ENCODE measurements at places on chromosomes 7 and 10.

DNA sequence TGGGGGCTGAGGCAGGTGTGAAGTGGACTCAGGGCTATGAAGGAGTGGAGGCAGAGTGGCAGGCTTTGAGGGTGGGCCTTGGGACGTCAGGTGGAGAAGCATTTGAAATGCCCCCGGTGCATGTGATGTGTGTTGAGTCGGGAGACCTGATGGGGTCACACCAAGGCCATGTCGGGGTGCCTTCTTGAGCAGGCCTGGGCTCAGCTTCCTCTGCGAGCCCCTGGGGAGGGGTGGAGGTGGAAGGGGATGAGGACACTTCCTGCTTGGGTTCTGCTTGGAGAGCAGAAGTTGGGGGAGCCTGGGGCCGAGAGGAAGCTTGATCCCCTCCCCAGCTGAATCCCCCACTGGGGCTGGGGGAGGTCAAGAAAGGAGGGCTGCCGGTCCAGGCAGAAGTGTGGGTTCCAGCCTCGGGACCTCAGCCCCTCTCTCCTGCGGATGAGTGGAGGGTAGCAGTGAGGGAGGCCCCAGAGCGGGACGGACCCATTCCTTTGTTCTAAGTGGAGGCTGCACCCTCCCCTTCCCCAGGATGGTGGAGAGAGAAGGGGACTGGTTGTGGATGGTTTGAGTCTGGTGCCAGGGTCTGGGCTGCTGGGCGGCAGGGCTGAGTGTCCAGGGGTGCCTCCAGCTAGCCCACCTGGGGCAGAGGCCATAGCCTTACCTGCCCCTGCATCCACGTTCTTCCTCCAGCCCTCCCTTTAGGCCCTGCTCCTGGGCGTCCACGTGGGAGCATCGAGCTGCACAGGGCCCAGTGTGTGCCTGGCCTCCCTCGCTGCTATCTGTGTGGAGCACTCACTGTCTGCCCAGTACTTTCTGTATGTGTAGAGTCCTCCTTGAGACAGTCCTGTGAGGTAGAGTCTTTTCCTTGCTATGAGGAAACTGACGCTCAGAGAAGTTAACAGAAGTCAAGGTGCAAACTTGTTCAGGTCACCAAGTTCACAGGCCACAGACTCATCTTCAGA, 36.7 kb downstream of the PRF1 start:
- no peak for DNase-seq

- no peak for DNase-seq
These were observed 26.5 kb downstream of the PDE1C start for GRCh38 chr7:32043688-32044087.

- no peak for DNase-seq
These were observed 75.9 kb downstream of the HIBADH start for GRCh38 chr7:27586825-27587224.

GRCh38 chr7:102914585-102914984, 1.8 kb downstream of the LRRC17 start:
- DNase-seq: no peak

GRCh38 chr7:136956671-136957070, 88.2 kb downstream of the CHRM2 start:
- DNase-seq: no peak

DNA sequence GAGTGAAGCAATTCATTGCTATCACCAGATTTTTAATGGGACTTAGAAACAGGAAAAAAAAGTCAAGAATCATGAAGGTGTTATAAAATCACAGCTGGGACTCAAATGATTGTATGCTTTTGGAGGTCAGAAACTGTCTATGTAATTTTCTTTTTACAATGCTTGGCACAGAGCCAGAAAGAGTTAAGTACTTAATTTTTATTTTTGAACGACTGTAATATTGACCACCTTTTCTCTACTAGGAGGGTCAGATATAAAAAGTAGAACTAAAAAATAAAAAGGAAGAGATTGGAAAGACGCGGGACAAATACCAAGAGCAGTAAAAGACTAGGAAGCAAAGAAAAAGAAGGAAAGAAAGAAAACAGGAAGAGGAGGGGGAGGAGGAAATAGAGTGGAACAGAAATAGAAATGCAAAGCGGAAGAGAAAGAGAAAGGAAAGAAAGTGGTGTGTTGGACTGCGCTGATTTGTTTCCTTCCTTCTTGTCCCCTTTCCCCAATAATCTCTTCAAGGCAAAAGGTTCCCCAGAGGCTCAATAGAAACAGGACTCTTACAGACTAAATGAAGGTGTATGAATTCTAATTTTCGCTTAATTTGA, 23.2 kb upstream of the C1GALT1 start:
- no peak for DNase-seq

DNA sequence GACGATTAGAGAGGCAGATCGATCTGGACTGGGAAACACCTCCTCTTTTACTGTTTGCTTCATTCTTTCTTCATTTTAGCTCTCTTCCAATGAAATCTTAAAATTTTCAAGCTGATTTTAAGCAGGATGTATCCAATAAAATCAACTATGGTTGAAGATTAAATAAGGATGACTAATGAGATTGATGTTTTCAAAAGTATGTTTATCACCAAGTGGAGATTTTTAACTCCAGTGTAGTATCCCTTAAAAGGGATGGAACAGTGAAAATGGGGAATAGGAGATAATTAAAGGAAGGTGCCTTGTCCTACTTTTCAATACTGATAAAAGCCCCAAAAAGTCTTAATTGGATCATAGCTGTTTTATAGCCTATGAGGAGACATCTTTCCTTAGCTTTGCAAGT, 11.6 kb upstream of the LIPF start:
- DNase-seq: no peak

- DNase-seq: no peak
These were observed 2.1 kb upstream of the BNIP3 start for GRCh38 chr10:131983780-131984179.

GRCh38 chr7:117017017-117017451, 63.7 kb downstream of the ST7 start:
- no peak for DNase-seq

DNA sequence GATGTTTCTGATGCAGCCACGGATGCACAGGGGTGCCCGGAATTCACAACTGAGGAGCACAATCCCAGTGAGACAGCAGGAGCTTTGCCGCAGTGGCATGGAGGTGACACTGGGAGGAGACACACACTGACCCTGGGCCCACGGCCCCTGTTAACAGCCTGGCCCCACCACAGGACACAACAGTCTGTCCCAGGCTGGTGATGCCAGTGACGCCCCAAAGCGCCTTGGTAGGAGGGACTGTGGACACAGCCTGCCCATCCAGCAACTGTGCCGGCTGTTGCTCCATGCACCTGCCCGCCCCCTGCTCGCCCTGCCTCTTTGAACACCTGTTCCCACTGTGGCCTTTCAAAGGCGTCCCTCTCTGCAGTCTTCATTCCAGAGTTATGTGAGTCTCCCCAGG, 49.8 kb downstream of the KLF6 start:
- DNase-seq: no peak

- DNase-seq: peak; percentile 16
These were observed 149.2 kb downstream of the PRKAG2 start for GRCh38 chr7:151727579-151728285.

GRCh38 chr10:64368298-64368697, 847.1 kb downstream of the REEP3 start:
- DNase-seq: no peak

- no peak for DNase-seq
These were observed 478.2 kb upstream of the LRRN3 start for GRCh38 chr7:110612680-110613079.

DNA sequence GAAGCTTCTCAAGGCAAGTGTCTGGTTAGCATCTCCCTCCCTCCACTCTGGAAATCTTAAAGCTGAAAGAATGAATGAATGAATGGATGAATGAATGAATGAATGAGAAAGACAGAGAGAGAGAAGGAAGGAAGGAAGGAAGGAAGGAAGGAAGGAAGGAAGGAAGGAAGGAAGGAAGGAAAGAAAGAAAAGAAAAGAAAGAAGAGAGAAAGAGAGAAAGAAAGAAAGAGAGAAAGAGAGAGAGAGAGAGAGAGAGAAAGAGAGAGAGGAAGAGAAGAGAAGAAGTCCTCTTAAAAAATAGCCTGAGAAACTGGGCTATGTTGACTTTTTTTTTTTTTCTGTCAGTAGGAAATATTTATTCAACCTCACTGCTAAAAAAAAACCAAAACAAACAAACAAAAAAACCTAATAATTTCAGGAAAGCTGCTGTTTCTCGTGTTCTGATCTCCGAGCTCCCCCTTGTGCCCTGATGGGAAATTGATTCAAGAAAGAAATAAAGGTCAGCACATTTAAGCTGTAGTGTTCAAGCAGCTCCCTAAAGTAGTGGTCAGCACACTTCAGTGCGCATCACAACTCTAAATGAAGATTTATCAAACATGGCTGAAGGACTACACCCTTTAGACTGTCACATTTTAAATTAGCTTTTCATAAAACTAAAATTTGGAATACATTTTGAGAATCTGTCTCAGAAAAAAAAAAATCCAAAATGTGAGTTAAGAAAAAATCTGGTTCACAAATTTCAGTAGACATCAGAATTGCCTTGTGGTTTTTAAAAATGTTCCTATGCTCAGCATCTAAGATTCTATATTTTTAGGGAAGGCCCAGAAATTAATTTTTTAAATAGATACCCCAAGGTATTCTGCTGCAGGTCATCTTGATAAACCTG, 154.3 kb downstream of the ELAPOR2 start:
- DNase-seq: no peak

DNA sequence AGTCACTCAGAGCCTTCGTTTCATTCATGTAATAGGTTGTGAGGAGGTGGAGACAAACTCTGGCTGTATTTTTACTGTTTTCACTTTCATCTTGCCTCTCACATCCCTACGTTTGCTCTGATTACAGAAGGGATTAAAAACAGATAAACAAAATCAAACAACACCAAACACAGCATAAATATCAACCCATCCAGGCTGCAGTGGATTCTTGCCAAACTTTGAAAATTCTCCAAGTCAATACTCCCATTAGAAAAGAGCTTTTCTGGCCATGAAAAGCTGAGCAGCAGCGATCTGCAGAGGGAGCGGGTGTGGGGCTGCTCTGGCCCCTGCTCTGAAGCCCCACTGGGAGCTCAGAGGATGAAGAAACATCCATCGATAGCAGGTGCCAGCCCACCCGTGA, 283.2 kb downstream of the WDR37 start:
- DNase-seq: no peak

DNA sequence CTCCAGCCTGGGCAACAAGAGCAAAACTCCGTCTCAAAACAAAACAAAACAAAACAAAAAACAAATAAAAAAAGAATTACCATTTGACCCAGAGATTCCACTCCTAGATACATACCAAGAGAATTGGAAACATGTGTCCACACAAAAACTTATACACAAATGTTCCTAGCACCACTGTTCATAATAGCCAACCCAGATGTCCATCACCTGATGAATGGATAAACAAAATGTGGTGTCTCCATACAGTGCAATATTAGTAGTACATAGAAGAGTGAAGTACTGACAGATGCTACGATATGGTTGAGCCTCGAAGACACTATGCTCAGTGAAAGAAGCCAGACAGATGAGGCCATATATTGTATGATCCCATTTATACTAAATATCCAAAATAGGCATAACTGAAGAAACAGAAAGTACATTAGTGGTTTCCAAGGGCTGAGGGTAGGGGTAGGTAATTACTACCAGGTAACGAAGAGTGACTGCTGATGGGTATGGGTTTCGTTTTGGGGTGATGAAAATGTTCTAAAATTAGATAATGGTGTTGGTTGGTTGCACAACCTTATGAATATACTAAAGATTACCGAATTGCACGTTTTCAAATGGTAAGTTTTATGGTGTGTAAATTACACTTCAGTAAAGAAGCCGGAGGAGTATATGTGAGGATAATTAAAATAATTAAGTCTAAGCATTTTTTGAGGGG, 20.0 kb downstream of the MYO1G start:
- DNase-seq: no peak

GRCh38 chr10:4515721-4516120, 310.3 kb upstream of the AKR1E2 start:
- no peak for DNase-seq

- no peak for DNase-seq
These were observed 444 bp downstream of the NKX1-2 start for GRCh38 chr10:124449170-124450011.

GRCh38 chr10:49197171-49197570, 9.0 kb upstream of the TMEM273 start:
- no peak for DNase-seq

- no peak for DNase-seq
These were observed 11.8 kb downstream of the RASGEF1A start for GRCh38 chr10:43254881-43255633.

DNA sequence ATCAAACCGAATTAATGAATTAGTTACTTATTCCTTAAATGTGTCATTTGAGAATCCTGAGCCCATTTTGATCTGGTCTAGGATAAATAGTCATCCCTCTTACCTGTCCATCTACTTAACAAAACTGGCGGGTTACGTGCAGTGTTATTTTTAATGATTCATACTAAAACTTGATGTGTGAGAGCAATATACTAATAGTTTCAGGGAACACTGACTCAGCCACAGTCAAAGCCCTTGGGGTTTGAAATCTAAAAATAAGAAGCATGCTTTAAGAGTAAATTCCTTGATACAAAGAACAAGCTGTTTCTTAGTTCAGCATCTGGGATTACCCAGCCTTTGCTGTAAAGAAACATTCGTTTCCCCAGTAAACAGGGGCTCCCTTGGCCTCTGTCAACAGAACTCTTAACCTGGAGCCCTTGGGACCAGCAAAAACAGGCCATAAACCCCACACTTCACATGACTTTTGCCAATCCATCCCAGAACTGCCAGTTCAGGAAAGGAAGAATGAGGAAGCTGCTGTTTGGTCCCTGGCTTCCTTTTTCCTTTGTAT, 370.6 kb upstream of the IGFBP3 start:
- DNase-seq: no peak

GRCh38 chr10:31972519-31973041, 43.9 kb upstream of the ARHGAP12 start:
- no peak for DNase-seq

DNA sequence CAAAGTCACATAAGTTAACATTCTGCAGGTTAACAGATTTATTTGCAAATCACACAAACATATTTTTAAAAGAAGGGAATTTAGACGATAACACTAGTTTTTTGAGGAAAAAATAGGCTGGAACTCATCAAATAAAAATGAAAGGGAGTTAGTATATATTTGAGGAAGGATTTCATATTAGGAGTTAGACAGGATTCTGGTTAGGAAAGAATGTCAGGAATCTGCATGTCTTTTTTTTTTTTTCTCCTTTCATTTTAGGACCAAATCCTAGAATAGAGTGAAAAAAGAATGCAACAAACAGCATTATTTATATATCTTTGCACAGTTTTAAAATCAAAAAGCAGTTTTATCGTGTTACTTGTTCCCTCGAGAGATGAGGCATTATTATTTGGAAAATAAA, 8.9 kb upstream of the TRDMT1 start:
- no peak for DNase-seq

DNA sequence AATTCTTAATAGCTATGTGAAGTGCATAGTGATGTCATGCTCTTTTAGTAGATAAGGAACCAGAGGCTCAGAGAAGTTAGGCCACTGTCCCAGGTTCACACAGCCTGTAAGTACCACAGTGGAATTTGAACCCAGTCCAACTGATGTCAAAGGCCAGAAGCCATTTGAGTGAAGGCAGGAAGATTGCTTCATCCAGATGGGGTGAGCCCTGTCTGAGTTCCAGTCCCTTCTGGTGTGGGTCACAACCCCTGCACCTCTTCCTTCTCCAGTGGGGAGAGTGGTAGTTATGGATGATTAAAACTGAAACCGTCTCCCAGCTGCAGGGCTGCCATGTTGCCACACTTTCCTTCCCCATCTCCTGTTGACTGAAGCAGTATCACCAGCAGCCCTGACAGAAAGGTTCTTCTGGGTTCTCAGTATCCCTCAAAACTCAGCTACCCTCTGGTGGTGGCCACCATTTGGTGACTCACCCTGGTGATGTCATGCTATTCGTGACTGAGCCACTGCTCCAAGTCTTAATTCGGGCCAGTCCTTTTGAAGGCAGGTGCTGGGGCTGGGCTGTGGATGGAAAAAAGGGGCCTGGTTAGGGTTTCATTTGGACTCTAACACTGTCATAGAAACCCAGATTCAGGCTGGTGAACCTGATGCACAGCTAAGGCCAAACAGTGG, 1.5 kb upstream of the C10orf95 start:
- DNase-seq: peak; percentile 11
